Hindlimb muscle (tissue), 1 donor: ENCODE measurements at places on chromosomes 7 and 10. TPM values are rescaled to one million over a fixed set of nuclear protein-coding genes. Genes with fewer than 3 reads are reported as not detected.

CHST3 gene
- polyA plus RNA-seq: 16.2 TPM

ANXA8 gene
- polyA plus RNA-seq: not detected

DNA sequence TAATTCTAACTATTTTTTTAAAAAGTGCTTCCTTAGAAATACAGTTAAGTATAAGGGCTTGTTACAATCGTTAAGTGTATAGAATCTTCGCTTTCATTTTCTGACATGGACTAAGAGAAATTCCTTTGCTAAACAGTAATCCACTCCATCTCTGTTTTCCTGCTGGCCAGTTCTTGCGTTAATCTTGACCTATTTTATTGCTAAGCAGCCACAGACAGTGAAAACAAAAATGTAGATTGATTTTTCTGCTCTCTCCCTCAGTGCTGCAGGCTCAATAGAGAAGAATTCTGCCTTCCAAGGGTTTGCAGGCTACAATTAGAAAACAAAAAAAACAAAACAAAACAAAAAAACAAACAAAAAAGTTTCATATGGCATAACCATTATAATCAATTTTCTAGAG lies 310.4 kb upstream of the ADARB2 start:
- no peak for DNase-seq

GRCh38 chr7:142927085-142927745 lies 6.3 kb downstream of the TRPV5 start:
- no peak for DNase-seq

GRCh38 chr7:152492952-152493351 lies 57.1 kb upstream of the KMT2C start:
- no peak for DNase-seq

DNA sequence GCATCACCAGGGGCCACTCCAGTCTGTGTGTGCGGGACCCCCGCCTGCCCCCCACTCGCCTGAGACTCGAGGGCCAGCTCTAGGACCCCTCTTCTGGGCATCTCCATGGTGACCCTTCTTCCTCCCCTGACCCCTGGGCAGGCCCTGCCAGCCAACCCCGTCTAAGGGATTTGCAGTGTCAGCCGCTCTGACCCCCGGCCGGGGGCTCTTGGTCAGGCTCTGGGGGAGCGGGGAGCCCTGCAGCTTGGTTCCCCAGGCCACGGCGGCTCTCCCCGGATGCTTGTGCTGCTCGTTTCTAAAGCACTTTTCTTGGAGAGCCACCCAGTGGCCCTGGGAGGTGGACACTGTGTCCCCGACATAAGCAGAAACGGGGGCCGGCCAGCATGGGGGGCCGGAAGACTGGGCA lies 5.3 kb downstream of the TTYH3 start:
- DNase-seq: no peak

AEBP1 gene
- 72.1 TPM for polyA plus RNA-seq

DNA sequence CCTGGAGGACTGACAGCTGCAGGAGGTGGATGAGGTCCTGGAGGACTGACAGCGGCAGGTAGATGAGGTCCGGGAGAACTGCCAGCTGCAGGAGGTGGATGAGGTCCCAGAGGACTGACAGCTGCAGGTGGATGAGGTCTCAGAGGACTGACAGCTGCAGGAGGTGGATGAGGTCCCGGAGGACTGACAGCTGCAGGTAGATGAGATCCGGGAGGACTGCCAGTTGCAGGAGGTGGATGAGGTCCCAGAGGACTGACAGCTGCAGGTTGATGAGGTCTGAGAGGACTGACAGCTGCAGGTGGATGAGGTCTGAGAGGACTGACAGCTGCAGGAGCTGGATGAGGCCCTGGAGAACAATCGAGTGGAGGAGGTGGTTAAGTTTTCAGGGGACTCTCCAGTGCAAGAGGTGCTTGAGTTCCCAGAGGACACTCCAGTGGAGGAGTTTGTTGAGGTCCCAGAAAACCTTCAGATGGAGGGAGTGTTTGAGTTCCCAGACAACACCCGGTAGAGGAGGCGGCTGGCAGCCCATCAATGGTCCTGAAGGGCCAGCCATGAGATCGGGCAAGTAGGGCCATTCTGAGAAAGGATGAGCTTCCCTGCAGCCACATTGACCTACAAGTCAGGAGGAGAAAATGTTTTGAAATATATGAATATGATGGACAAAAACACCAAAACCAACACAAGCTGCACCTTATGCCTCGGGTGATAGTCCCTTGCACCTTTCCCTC lies 4.7 kb upstream of the EIF5AL1 start:
- no peak for DNase-seq

LIPF gene
- polyA plus RNA-seq: not detected

ADAP1 gene
- polyA plus RNA-seq: 2.1 TPM

DNA sequence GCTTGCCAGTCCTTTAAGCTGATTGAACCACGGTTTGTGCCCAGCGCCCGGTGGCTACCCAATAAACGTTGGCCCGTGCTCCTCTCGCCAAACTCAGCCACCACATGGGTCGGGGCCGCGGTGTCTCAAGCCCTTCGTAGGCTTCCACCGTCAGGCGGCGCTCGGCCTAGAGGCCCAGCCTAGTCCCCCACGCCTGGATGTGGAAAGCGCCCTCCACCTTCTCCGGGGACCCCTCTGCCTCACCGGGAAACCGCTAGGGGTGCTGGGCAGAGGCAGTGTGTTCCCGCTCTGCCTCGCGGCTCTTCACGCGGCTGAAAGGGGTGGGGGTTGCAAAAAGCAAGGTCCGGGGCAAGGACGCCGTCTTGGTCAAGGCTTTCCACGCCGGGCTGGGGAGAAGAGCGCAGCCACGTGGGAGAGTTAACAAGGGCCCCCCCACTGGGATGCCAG lies 29.8 kb downstream of the LEP start:
- no peak for DNase-seq

- no peak for DNase-seq
These were observed 36.0 kb downstream of the SFMBT2 start for GRCh38 chr10:7374795-7375194.

DNA sequence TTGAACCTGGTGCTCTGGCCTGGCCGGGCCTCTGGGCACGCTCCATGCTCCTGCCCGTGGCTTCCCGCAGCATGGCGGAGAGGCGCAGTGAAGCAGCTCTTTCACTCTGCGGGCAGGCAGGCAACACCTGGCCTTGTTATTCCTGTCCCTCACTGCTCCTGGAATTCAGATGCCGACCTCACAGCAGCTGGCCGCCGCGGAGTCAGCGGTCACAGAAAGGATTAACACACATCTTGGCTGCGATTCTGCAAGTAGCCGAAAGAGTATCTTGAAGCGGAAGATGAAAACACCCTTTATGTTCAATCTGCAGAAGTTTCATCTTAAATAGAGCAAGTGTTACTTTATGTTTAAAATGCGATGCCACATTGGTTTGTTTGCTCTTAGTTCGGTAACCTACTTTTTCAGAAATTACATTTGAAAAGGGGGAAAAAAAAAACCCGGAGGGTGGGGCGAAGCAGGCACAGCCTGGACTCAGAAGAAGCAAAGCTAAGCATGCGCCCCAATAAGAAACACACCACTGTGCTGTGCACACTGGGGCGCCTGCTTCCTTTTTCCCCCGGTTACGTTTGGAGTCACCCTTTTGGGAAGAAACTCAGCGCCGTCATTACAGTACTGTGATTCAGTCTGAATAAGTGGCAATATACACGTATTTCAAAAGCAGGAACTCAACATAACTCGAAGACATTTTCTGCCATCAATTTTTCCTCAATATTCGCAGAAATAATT lies 42.3 kb downstream of the BRI3 start:
- DNase-seq: no peak

OPN4 gene
- polyA plus RNA-seq: 2.3 TPM

- no peak for DNase-seq
These were observed 65.1 kb downstream of the CLEC2L start for GRCh38 chr7:139588632-139589031.
